Astrocyte of the spinal cord (primary cell): ENCODE measurements at places on chromosomes 12 and 14.

GRCh38 chr14:64767215-64767964 is 63.2 kb downstream of the PLEKHG3 start:
- no peak for DNase-seq

- DNase-seq: no peak
These were observed 185.1 kb upstream of the C14orf180 start for GRCh38 chr14:104394409-104394851.

DNA sequence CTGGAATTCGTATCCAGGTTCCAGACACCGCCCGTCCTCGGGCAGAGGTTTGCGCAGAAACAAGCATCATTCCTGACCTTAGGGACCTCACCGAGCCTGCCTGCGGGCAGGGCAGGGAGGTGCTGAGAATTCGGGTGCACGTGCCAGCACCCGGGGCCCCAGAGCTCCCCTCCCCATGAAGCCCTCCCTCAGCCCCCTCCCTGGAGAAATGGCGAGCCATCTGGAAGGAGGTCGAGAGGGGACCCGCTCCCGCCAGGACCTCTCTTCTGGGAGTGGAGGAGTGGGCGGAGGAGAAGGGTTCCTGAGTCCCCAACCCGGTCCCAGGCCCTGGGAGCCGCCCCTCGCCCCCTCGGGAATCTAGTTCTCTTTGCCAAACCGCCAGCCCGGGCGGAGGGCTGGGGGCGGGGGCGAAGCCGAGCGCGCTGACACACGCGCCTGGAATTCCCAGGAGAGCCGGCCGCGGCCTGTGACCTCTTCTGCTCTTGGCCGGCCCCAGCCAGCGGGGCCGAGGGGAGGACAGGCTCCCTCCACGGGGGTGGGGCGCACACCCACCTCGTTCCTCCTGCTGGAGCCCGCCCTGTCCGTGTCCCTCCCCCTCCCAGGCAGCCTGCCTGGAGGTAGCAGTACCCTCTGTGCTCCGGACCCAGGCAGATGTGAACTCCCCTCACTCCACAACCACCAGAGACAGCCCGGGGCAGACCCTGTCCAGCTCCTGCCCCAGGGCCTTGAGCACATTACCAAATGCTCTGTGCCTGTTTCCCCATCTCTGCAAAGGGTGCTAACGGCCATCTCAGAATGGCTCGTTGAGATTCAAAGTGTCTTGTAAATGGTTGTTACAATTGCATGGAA is 23.0 kb upstream of the GPR132 start:
- DNase-seq: peak; percentile 77

GRCh38 chr14:103503296-103503695 is 19.3 kb downstream of the CKB start:
- no peak for DNase-seq

- DNase-seq: no peak
These were observed 43.0 kb downstream of the PPP4R4 start for GRCh38 chr14:94217116-94217515.

DNA sequence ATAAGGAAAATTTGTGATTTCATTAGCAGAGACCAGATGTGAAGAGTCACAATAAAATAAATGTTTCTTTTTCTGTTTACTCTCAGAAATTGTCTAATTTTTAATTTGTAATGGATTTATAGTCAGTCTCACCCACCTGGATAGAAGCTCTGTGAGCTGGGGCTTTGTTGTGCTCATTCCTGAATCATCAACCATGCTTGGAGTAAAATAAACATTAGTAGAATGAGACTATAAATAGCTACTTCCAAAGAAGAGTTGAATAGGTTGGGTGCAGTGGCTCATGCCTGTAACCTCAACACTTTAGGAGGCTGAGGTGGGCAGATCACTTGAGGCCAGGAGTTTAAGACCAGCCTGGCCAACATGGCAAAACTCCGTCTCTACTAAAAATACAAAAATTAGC is 185.3 kb upstream of the FBXO33 start:
- peak; percentile 19 for DNase-seq

GRCh38 chr14:57317248-57317833 is 48.6 kb downstream of the AP5M1 start:
- DNase-seq: peak; percentile 82

GRCh38 chr12:32145096-32145495 is 38.4 kb downstream of the BICD1 start:
- no peak for DNase-seq

DNA sequence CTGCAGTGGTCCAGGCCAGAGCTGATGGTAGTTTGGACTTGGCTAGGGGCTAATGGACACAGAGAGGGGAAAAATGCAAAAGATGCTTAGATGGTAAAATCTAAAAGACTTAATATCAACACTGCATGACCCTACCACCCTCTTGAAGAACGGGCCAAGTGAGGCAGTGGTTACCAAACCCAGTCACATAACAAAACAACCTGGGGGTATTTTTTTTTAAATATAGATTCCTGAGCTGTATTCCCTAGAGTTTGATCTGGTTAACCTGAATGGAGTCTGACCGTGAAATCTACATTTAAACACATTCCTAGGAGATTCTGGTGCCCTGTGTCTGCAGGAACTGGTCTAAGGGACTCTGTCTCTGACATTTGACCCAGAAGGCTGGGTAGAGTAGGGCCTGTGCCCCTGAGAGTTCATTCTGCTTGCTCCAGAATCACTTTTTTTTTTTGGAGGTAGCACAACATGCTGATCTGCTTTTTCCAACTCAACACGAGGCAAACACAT is 15.7 kb downstream of the ABHD4 start:
- no peak for DNase-seq

- no peak for DNase-seq
These were observed 197.6 kb downstream of the SLC38A4 start for GRCh38 chr12:46628176-46628575.

GRCh38 chr12:55965240-55965639 is 602 bp downstream of the PMEL start:
- DNase-seq: no peak

DNA sequence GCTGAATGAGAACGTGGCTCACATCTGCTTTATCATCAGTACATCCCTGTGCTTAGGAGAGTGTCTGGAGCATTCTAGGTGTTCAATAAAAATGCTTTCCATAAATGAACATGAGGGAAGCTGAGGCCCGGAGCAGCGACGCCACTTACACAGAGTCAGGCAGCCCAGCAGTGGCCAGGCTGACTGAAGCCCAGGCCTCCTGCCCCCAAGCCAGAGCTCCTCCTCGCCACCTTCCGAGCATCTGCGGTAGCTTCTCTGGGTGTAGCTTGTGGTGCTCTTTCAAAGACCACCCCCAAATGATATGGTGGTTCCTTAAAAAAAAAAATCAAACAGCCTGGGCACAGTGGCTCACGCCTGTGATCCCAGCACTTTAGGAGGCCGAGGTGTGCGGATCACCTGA is 88.8 kb downstream of the FBXL14 start:
- no peak for DNase-seq

- DNase-seq: no peak
These were observed 41.1 kb downstream of the EID3 start for GRCh38 chr12:104344682-104345081.

GRCh38 chr12:109944561-109945359 is 44.7 kb downstream of the TCHP start:
- peak; percentile 54 for DNase-seq
